ENCODE measurements at places on chromosomes 6 and 20.

DNA sequence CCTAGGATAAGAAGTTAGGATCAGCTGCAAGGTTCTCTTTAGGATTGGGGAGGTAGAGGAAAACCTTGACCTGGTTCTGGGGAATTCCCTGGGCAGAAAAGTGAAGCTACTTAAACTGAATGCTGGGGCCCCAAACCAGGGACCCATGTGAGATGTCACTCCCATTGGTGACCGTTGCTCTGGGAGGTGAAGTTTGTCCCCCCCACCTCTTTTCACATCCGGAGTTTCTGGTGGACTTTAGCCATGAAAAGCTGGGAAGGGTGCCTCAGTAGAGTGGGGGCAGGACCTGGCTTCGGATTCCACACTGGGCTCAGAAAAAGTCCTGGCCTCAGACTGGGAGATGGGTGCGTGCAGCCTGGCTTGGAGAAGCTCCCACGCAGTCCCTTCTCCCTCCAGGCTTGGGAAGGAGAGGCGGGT lies 13.2 kb downstream of the TJAP1 start:
- no peak for DNase-seq

GRCh38 chr6:136251394-136251793 lies 1.3 kb upstream of the MTFR2 start:
- no peak for DNase-seq

- no peak for DNase-seq
Observed at GRCh38 chr6:142294679-142295078, 7.1 kb upstream of the ADGRG6 start.

GRCh38 chr20:52785679-52786078 lies 186.5 kb upstream of the TSHZ2 start:
- DNase-seq: no peak

GRCh38 chr6:134741200-134741536 lies 208.7 kb downstream of the ALDH8A1 start:
- no peak for DNase-seq

DNA sequence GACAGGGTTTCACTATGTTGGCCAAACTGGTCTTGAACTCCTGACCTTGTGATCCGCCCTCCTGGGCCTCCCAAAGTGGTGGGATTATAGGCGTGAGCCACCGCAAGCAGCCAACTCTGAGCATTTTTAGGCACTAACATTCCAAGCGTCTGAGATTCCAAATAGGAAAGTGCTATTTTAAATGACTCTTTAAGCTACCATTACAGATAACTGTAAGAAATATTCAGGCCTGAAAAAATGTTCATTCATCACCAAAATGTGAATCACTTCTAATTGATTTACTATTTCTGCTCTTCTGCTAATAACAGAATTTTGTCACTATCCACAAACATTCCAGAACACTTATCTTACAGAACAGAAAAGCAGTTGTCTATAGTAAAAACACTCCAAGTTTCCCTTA lies 106.5 kb downstream of the BACH2 start:
- DNase-seq: no peak

DNA sequence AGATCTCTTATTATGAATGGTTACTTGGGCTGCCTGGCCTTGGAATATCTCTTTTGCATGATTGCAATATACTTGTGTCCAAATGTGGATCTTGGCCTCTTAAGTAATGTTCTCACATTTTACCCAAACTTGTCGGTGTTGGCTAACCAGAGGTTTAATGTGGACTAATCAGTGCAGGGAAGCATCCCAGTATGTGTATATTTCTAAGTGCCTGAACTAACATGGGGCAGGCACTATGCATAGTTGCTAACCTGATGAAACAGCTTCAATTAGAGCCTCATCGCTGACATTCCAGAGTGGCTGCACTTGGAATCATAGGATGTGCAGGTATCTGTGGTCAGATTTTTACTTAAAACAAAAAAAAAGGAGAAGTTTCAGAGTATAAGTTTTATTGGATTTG lies 160.0 kb downstream of the PDE7B start:
- no peak for DNase-seq

GRCh38 chr6:4999586-4999985 lies 4.3 kb downstream of the RPP40 start:
- no peak for DNase-seq

DNA sequence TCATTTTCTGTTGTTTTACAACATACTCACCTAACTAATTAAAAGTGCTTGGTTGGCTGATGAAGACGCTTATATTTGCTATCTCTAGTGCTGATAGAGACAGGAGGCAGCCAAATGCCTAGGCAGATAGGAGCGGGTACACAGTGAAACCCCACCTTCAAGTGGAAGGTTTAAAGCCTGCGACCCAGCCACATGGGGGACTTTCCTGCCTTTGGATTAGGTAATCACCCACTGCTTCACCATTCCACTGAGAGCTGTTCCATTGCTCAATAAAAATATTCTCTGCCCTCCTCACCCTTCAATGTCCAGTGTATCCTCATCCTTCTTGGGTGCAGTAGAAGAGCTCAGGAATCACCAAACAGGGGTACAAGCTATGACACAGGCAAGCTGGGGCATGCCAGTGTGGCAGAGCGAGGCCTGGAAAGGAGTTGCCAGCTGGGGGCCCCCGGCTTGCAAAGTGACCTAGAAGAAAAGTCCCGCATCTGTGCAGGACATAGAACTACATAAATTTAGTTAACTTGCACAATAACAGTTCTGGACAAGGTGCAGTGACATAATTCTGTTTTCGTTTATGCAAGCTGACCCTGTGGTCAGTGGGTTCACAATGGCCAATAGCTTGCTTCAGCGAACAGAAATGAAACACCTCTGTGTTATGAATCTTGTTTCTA lies 112.0 kb upstream of the MLIP start:
- DNase-seq: no peak

All from right hindlimb (tissue), 1 donor.